ENCODE measurements at places on chromosomes 3 and 15. TPM values are rescaled to one million over a fixed set of nuclear protein-coding genes. Genes with fewer than 3 reads are reported as not detected.
A peak's percentile ranks its signal among the peaks of the same experiment; 100 is the strongest.

Gene PLEKHO2
- 17.0 TPM for total RNA-seq

DNA sequence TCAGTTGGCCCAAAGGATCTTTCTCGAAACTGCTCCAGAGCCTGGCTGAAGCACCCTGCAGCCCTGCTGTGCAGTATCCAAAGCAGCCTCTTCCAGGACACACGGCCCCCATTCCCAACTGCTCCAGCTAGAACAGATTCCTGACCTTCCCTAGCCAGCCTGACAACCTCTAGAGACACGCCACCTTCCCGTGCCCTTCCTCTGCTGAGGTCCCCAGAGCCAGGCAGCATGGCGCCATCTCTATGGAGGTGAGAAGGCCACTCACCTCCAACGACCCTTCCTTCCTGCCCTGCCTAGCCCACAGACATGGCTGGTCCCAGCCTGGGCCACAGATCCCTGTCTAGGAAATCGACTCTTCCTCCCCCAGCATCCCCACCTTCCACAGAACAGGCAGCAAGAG lies 3.1 kb downstream of the KIF7 start:
- no peak for DNase-seq

DNA sequence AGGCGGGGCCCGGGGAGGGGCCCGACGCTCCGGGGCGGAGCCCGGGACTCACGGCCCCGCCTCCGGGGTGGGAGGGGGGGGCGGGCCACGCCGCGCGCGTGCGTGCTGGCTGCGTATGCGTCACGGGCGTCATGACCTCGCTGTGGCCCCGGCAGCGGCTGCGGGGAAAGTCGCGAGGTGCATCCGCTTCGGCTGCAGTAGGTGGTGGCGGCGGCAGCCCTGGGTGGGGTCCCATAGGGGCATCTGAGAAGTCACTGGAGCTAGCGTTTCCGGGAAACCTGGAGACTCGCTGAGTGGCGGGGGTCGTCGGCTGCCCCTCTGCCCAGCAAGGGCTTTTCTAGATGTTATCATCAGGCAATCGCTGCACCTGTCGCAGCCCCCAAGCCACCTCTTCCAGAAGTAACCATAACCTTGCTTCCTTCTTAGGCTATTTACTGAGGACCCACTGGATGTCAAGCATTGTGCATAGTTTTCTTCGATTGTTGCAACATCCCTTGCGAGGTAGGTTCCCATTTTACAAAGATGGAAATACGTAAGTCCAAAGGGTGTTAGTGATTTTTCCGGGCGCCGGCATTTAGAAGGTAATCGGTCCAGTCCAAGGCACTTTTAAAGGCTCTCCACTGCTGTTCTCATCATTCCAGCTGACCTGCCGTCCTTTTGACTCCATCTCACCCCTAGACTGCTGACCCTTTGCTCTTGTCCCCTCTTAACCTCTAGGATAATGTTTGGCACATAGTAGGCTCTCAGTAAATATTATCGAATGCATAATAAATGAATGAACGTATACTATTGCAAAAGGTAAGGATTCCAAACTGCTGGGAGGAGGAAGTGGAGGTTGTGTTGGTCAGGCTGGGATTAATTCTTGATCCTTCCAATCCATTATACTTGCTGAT lies at the start of gene GDPGP1:
Gene GDPGP1, plus strand, starts transcription at position 114 of the 893 bp plus-strand sequence. CDS start 6,700 bp downstream, outside the sequence.
- DNase-seq, result no peak

- DNase-seq, result no peak
These were observed 1.7 kb downstream of the SIN3A start for GRCh38 chr15:75449585-75450306.

Gene CLRN1
- total RNA-seq, result 0.22 TPM

Gene RNF111
- total RNA-seq, result 19.0 TPM

DNA sequence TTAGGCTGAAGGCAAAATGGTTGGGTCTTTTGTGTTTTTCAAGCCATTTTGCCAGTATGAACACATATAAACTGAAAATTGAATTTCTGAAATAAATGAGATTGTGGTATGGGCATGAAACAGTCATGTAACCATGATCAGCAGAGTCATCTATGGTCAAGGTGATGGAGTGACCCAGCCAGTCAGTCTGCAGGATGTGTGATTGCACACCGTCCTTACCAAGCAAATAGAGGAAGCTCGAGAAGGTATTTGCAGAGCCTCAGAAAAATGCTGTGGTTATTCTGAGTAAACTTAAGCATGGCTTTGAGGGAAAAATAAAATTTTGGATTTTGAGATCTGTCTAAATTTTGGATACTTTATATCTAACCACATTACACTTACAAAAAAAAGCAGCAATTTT lies 95.9 kb upstream of the RNF7 start:
- no peak for DNase-seq

Gene VEPH1
- 3.3 TPM for total RNA-seq

GRCh38 chr15:69280783-69281182 lies 17.9 kb upstream of the PAQR5 start:
- no peak for DNase-seq

GRCh38 chr3:42749753-42750231 lies 23.3 kb downstream of the CCDC13 start:
- peak; percentile 82 for DNase-seq

DNA sequence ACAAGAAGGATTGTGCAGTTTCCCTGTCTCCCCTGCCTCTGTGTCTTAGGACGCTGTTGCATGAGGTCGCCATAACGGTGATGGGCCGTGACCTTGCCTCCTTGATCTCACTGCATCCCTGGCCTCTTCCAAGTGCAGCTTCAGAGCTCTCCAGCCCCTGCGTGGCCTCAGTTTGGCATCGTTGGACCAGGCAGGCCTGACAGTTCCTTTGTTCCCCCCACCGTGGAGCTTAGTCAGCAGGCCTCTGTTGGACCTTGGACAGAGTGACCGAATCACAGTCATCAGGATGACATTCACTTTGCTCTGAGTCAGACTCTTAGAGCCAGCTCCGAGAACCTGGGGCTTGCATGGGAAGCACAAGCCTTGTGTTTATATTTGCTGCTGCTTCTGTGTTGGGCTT lies 139.4 kb downstream of the OPA1 start:
- no peak for DNase-seq

DNA sequence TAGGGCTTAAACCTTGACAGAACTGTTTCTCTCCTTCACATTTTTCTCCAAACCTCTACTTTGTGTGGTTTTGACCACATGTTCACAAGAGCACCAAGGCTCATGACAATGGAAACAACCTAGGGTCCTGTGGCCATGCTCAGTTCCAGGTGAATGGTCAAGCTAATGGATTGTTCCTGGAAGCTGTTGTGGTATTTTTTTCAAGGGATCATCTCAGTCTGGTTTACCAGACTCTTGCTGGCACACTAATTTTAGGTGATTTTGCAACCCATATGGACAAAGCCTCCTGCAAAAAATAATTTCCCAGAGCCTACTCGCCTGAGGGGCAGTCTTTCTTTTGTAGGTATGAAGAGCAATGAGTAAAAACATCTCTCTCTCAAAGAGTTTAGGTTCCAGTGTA lies 67.2 kb downstream of the LSAMP start:
- no peak for DNase-seq

Gene ERICH6
- total RNA-seq, result not detected

GRCh38 chr15:95091444-95091843 lies 860.1 kb downstream of the MCTP2 start:
- DNase-seq, result peak; percentile 12

DNA sequence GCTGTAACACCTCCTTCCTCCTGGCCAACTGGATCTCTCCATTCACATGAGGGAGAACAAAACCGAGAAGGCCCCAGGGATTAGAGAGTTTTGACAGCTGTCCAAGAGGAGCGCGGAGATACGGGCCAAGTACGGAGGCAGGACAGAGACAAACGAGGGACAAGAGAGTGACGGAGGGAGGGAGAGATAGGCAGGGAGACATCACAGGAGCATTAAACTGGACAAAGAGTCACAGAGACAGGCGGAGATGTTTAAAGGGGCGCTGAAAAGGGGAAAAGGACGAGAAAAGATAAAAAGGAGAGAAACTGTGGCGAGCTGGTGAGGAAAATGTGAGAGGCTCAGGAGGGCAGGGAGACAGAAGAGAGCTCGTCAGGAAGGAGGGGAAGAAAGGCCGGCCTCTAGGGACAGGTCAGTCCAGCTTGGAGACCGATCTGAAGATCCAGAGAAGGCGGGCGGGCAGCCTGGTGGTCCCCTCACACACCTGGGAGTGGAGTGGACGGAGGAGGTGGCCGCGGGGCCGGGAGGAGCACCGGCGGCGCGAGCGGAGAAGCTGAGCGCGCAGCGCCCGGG lies 40.5 kb upstream of the ROPN1 start:
- peak; percentile 58 for DNase-seq

Gene IL12A
- total RNA-seq, result 1.1 TPM

Gene GOLGA8S
- not detected for total RNA-seq

- DNase-seq, result no peak
These were observed 11.5 kb downstream of the RNF168 start for GRCh38 chr3:196492080-196492479.

Gene CCR9
- total RNA-seq, result not detected

GRCh38 chr15:50241684-50242450 lies 23.7 kb downstream of the HDC start:
- no peak for DNase-seq

DNA sequence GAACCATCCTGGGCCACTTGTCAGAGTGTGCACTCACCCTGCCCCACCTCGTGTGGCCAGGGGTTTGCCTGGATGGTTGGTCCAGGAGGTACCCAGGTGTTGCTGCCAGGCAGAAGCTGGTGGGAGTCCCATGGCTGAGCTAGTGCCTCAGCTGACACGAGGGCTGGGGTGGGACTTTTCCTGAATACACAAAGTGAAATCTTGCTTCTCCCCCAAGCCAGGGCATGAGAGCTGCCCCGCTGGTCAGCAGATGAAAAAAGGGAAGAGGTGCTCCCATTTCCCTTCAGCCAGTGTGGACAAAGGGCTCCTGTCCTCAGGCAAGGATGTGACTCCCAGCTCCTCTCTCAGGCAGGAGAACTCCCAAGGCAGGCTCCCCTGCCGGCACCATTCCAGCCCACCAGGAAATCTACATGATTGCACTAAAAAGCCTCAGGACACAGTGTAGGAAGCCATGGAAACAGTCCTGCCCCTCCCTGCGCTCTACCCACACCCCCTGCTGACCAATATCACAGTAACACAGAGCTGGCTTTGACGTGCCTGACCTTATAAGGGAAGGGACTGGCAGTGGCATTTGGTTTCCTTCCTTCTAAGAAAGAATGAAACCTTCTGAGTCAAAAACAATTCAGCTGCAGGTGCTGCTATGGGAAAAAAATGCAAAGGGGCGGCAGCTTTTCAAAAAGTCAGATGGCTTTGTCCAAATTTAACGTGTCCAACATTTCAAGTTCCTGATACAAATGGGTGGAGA lies 33.9 kb downstream of the MYO5C start:
- peak; percentile 88 for DNase-seq

Gene ANXA2
- total RNA-seq, result 577 TPM

Gene CTDSPL
- total RNA-seq, result 21.1 TPM

GRCh38 chr3:66036586-66037148 lies 2.1 kb downstream of the MAGI1 start:
- DNase-seq, result peak; percentile 54

DNA sequence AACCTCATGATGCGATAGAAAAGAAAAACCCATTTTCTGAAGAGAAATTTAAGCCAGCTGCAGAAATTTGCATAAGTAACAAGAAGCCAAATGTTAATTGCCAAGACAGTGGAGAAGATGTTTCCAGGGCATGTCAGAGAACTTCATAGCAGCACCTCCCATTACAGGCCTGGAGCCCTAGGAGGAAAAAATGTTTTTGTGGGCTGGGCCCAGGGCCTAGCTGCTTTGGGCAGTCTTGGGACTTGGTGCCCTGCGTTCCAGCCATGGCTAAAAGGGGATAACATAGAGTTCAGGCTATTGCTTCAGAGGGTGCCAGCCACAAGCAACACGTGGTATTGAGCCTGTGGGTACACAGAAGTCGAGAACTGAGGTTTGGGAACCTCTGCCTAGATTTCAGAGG lies 10.9 kb upstream of the DAZL start:
- DNase-seq, result no peak

Gene IL17RE
- 1.5 TPM for total RNA-seq

Gene DISP2
- total RNA-seq, result 0.04 TPM

Gene ADAMTSL3
- 0.48 TPM for total RNA-seq

GRCh38 chr15:64152507-64153387 lies 1.2 kb downstream of the SNX22 start:
- peak; percentile 68 for DNase-seq

Gene FBXO45
- 19.1 TPM for total RNA-seq

GRCh38 chr3:6799264-6799915 lies 61.5 kb upstream of the GRM7 start:
- no peak for DNase-seq

GRCh38 chr15:25439369-25439836 lies 579 bp upstream of the UBE3A start:
- no peak for DNase-seq

GRCh38 chr3:39272191-39272590 lies 7.6 kb downstream of the CX3CR1 start:
- no peak for DNase-seq

Gene USP19
- 64.4 TPM for total RNA-seq

DNA sequence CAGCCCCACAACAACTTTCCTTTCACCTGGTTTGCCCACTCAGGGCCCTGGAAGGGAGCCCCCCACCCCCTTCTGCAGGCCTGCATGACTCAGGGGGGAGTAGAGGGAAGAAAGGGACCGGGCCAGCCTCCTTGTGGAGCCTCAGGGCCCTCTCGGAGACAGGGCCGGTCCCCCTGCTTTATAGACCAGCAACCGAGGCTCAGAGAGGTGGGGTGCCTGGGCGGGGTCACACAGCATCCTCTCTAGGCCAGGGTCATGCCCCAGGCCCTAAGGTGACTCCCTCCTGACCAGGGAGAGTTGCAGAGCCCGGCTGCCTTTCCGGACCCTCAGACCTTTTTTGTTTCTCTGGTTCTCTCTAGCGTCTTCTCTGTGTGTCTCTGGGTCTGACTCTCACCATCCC lies 211.3 kb downstream of the TBC1D2B start:
- peak; percentile 31 for DNase-seq

- DNase-seq, result peak; percentile 16
These were observed 67.1 kb downstream of the AAGAB start for GRCh38 chr15:67187351-67187854.

- DNase-seq, result peak; percentile 64
These were observed 52.1 kb downstream of the ITGB5 start for GRCh38 chr3:124834723-124835718.

- no peak for DNase-seq
These were observed 11.9 kb downstream of the KCNAB1 start for GRCh38 chr3:156132313-156132712.

GRCh38 chr3:30314757-30315325 lies 291.6 kb upstream of the TGFBR2 start:
- DNase-seq, result no peak

DNA sequence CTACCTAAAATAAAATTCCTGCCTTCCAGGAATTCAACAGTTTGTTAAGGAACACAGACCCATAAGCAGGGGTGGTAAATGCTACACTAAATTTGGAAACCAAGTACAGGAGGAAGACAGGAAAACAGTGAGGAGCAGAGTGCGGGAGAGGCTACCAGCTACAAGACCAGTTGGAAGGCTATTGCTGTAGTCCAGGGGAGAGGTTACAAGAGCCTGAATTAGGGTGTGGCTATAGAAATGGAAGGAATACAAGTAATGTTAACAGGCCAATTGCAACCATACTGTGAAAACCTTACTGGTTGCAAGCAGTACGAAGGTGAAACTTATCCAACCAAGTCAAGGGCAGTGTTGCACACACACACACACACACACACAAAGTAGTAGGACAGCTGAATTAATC lies 880 bp upstream of the ARMC8 start:
- DNase-seq, result no peak

Gene ABHD2
- 11.5 TPM for total RNA-seq
